ENCODE measurements at places on chromosomes 5 and 9. TPM values are rescaled to one million over a fixed set of nuclear protein-coding genes. Genes with fewer than 3 reads are reported as not detected.

Gene TMEM232
- 1.6 TPM for total RNA-seq

Gene PCDHGA11
- 19.8 TPM for total RNA-seq

Gene USP20
- total RNA-seq: 13.2 TPM

Gene ESM1
- total RNA-seq: 0.73 TPM

Gene OR1L4
- not detected for total RNA-seq

Gene DTWD2
- total RNA-seq: 9.0 TPM

Gene KIAA1958
- total RNA-seq: 4.4 TPM

Gene MYOT
- total RNA-seq: not detected

Gene BAAT
- not detected for total RNA-seq

Gene TRPM3
- total RNA-seq: 14.9 TPM

Gene PRKACG
- not detected for total RNA-seq

Gene MXD3
- 3.1 TPM for total RNA-seq

Gene CDC25C
- total RNA-seq: 0.65 TPM

Gene PHF24
- under 0.01 TPM for total RNA-seq

Gene RASEF
- total RNA-seq: 0.24 TPM

Gene NACC2
- total RNA-seq: 32.0 TPM

Gene PIP5K1B
- not detected for total RNA-seq

Gene LAMC3
- 1.8 TPM for total RNA-seq

Gene RAB3C
- not detected for total RNA-seq

Gene SLC25A2
- 1.9 TPM for total RNA-seq

Gene PHF19
- total RNA-seq: 20.4 TPM

Gene CLIC3
- 2.4 TPM for total RNA-seq

Gene RAI14
- total RNA-seq: 80.9 TPM

Gene ZFP2
- 1.3 TPM for total RNA-seq

Gene DRD1
- 0.36 TPM for total RNA-seq

Gene SH3RF2
- 1.5 TPM for total RNA-seq

Gene PCAT7
- not detected for total RNA-seq

Gene SLC6A7
- 0.16 TPM for total RNA-seq

Gene ZNF879
- 4.2 TPM for total RNA-seq

Gene CKMT2
- not detected for total RNA-seq

Gene SGCD
- total RNA-seq: 81.6 TPM

Gene SLC1A1
- 8.3 TPM for total RNA-seq

Gene DROSHA
- 30.2 TPM for total RNA-seq

Gene CCNI2
- total RNA-seq: not detected

Gene C9orf50
- total RNA-seq: 0.61 TPM

Gene ATOX1
- 30.5 TPM for total RNA-seq

Gene IL13
- 0.24 TPM for total RNA-seq

Gene GNA14
- total RNA-seq: 3.4 TPM

Gene ASPN
- total RNA-seq: 49.8 TPM

Gene PCDH12
- total RNA-seq: 0.24 TPM

Gene WDR38
- total RNA-seq: not detected
